ENCODE measurements at places on chromosomes 3 and 15.

GRCh38 chr15:89143503-89144162 lies 55.4 kb downstream of the ABHD2 start:
- DNase-seq = no peak

DNA sequence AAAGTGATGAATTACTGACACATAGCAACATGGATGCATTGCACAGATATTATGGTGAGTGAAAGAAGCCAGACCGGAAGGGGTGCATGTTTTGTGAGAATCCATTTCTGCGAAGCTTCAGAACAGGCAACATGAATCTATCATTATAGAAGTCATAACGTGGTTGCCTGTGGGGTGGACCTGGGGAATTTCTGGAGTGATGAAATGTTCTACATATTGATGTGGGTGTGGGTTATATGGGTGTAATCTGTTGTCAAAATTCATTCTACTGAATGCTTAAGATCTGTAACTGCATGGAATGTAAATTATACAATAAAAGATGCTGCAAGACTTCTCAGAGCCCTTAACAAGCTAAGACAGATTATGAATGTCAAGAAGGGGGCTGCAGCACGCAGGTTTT lies 25.2 kb upstream of the TSPAN3 start:
- DNase-seq = no peak

DNA sequence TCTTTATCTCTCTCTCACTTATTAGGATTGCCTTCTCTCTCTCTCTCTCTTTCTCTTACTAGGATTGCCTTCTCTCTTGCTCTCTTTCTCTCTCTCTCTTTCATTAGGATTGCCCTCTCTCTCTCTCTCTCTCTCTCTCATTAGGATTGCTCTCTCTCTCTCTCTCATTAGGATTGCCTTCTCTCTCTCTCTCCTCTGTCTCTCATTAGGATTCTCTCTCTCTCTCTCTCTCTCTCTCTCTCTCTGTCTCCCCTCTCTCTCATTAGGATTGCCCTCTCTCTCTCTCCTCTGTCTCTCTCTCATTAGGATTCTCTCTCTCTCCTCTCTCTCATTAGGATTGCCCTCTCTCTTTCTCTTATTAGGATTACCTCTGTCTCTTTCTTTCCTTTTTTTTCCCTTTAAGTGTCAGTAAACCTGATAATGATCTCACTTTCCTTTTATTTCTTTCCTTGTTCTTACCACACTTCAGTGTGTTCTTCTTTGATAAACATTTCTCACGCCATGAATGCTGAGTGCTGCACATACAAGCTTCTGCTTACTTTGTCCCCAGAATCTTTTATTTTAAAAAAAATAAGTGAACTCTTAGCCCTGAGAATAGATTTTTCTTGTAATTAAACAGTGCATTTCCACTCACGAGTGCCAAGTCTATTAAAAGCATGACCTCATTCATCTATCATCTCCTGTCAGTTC lies 243.4 kb upstream of the TBC1D5 start:
- DNase-seq = no peak

DNA sequence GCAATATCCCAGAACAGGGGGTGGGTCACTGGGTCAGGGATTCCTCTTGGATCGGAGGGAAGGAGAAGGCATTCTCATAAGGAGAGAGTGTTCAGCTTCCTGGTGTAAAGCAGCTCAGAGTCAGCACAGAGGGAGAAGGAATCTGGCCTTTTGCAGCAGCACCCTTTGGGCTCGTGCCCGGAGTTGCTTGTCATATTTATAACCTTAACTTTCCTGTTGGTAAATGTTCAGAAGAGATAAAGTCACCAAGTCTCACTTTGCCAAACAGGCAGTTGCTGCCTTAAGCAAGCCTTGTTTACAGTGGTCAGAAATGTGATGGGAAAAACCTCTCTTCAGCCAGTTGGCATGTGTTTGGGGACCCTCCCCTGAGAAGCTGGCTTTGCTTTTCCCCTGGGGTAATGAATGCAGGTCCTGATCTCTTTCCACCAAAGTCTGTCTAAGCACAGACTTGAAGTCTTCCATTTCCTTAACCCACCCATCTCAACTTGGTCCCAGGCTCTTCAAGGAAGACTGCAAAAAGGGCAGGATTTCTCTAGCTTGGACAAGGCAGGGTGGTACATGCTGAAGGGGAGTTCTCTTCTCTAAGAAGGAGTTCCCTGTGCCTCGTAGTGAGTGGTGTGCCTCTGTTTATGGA lies 206.9 kb upstream of the BHLHE40 start:
- no peak for DNase-seq

- DNase-seq = no peak
Measured at GRCh38 chr3:72887705-72888545, at the start of gene GXYLT2. GXYLT2 (plus strand) TSS chr3:72888046; CDS start chr3:72888234, 188 bp downstream.

DNA sequence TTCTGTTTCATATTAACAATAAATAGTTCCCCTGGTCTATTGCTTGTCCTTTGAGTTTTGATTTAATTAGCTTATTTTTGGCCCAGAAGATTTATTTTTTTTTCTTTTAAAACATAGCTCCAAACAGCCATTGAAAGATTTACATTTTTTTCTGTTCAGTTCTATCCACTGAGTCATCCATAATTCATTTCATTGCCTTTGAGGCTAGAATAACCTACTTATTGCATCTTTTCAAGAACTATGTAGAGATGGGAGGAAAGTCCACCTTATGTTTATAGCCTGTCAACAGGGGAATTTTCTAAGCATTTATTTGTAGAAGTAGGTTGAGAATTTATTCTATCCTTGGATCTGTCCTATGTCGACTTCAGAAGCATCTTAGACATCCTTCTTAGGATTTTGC lies 53.4 kb upstream of the CHD2 start:
- DNase-seq = no peak

DNA sequence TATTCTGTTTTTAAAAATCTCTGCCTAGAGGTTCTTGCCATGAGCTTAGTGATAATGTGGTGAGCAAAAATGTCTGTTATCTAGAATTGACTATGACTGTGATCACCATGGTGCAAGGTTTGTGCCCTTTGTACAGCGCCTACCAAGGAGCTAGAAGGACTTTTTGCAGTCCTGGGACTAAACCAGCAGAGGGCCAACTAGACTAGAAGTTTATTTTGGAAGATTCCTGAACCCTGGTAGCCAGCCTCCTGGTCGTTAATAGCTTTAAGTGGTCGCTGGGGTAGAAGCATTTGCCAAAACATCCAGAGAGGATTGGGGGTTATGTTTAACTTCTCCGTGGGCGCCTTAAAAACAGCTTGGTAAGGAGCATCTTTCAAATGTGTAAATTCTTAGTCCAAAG lies 7.8 kb downstream of the SCG5 start:
- DNase-seq = no peak

GRCh38 chr15:100787567-100788417 lies 91.8 kb upstream of the ALDH1A3 start:
- DNase-seq = peak; percentile 84

GRCh38 chr3:112366522-112366921 lies 33.6 kb downstream of the CD200 start:
- DNase-seq = no peak

DNA sequence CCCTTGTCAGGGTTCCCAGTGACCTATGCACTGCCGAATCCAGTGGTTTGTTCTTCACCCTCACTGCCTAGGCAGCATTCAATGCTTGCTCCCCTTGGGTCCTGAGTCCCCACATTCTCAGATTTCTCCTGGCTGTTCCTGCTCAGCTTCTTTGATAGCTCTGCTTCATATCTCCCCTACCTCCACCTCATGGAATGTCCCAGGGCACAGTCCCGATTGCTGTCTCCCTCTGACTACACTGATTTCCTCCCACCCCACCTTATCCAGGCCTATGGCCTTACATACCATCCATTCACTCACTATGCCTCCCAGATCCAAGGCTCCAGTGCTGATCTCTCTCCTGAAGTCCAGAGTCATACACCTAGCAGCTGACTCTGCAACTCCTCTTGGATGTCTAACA lies 1.5 kb upstream of the CDHR4 start:
- no peak for DNase-seq

DNA sequence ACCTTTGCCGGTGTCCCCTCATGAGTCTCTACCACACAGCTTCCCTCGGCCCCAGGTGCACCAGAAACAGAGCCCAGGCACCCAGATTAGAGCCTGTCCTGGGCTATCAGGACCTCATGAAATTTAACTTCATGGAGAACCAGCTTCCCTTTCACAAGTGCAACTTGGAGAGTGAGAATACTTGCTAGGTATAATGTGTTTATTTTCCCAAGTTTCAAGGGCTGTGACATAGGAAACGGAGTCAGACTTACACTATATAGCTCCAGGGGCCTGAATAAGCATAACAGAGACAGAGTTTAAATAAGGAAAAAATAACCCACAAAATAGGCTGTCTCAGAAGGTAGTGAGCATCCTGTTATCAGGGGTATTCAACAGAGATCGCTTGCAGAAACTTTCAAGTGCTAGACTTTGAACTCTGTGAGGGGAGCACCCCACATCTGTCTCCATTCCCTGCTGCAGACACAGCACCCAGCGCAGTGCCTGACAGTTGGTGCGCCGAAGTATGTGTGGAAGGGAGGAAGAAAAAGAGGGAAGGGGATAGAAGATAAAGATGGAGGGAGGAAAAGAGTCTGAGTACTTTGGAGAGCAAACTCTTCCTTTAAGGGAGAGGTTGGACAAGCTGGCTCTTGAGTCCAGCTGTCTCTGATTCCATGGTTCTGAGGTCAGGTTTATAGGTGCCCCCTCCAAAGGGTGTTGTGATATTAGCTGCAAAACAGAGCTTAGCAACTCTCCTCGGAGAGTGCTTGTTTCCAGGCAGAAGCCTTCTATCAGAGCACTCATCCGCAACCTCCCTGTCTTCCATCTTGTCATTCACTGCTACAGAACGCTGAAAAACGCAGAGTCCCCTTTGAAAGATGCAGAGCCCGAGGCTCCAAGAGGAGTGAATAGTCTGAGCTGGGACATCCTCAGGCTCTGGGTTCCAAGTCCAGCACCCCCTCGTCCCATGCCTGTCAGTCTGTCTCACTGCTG lies 84.8 kb downstream of the CPN2 start:
- DNase-seq = peak; percentile 55

DNA sequence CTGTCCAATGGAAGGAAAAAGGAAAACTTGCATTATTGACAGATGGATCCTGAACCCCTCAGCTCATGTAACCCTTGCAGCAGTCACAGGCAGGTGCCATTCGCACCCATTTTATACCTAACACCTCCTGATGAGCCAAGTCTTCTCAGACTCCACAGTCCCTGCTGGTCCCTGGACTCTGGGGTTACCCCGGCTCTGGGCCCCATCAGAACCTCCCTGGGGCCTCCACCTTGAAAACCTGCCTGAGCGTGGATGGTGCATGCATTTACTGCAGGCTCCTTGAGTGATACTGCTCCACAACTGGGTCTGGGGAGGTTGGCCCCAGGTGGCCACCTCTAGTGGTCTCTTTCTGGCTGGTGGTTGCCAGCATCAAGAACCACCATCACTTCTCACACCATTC lies 15.9 kb upstream of the DOCK3 start:
- peak; percentile 59 for DNase-seq

- no peak for DNase-seq
Measured at GRCh38 chr3:170858599-170858998, 11.4 kb downstream of the RPL22L1 start.

DNA sequence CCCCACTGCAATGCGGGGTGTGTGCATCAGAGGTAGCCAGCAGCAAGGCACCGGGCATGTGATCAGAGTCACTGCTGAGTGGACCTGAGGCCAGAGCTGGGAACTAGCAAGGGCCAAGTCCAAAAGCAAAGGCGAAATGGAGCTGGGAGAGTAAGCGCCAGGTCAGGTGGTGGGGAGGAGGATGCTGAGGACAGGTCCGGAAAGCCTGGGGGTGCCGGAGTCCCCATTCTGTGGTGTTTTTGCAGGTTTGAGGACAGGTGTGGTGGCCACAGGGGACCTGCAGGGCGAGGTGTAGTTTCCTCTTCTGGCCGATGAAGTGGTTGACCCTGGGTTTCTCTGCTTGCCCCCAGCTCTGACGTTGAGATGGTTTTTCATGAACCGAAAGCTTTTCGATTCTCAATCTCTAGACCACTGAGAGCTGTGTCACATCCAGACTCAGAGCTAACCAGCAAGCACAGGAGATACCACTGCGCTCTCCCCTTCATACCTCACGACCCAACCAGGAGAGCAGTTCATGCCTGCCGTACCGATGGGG lies 35.0 kb upstream of the HES1 start:
- no peak for DNase-seq

GRCh38 chr3:169551646-169552045 lies 111.9 kb downstream of the MECOM start:
- DNase-seq = no peak

DNA sequence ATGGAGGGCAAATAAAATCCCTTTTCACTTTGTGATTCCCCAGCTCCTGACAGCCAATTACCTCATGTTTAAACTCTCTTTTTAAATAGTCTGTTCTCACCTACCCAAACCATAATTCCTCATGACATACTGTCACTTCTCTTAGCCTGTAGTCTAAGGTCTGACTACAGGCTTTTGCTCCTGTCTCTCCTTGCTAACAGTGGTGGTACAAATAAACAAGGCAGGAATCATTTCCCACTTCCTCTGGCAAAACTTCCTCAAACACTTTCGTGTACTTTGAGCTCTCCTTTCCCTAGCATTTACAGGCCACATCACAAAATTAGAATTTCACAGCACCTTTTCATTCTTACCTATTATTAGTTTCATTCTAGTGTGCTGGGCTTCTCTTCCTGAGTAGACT lies 51.8 kb downstream of the ATP8B4 start:
- DNase-seq = no peak

- DNase-seq = peak; percentile 73
Measured at GRCh38 chr15:101175401-101175800, 76.4 kb downstream of the CHSY1 start.

DNA sequence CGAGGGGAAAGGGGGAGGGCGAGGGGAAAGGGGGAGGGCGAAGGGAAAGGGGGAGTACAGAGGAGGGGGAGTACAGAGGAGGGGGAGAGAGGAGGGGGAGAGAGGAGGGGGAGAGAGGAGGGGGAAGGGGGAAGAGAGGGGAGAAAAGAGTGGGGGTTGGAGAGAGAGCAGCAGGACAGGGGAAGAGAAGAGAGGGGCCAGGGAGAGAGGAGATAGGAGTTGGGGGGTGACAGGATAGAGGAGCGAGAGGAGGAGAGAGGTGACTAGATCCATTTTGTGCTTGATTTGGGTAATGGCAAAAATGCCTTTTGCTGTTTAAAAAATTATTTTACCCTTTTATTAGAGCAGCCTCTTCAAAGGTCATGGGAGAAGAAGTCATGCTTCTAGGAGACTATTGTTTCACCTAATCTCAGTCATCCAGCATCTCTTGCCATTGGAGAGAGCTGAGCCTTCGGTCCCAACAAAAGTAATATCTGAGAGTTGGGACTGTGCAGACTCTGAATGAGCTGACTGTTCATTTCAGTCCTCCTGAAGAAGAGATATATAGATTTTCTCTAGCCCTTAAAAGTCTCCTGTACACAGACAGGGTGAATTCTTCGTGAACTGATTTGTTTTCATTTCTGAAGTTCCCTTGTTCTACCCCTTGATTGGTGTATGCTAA lies 15.1 kb upstream of the TOP2B start:
- no peak for DNase-seq

DNA sequence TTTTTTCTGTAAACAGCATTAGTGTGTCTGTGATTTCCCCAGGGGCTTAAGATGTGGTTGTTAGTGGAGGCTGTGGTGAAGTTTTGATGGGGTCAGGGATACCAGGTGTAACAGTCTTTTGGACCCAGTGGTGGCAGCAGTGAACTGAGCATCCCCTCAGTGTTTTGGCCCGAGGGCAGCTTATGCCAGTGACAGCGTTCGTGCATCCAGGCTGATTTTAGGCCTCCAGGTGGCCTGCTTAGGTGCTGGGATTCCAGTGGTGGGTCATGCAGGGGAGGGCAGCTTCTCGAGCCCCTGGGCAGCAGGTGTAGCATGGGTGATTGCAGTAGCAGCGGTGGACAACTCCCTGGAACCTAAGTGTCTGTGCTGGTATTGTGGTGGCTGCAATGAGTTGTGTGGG lies 29.2 kb downstream of the STT3B start:
- DNase-seq = no peak

Data from mesenteric fat pad (tissue), 1 donor.